ENCODE measurements at places on chromosomes 12 and 14.

DNA sequence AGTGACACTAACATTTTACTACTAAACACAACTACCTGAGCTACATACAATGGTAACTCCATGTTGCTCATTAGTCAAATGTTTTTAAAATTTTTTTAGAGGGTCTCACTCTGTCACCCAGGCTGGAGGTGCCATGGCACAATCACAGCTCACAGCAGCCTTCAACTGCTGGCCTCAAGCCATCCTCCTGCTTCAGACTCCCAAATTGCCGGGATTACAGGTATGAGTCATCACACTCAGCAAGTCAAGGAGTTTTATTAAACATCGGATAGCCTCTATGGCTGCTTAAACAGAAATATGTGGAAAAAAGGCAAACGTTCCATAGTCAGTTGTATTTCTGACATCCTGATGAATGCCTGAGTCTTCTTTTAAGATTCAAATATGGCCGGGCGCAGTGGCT, 11.1 kb upstream of the NPFF start:
- no peak for DNase-seq

GRCh38 chr12:23535441-23535840, 414.0 kb downstream of the SOX5 start:
- DNase-seq = no peak

GRCh38 chr12:29742646-29743045, 41.1 kb downstream of the TMTC1 start:
- DNase-seq = no peak

- no peak for DNase-seq
Measured at GRCh38 chr12:61504396-61505080, 755.7 kb upstream of the USP15 start.

DNA sequence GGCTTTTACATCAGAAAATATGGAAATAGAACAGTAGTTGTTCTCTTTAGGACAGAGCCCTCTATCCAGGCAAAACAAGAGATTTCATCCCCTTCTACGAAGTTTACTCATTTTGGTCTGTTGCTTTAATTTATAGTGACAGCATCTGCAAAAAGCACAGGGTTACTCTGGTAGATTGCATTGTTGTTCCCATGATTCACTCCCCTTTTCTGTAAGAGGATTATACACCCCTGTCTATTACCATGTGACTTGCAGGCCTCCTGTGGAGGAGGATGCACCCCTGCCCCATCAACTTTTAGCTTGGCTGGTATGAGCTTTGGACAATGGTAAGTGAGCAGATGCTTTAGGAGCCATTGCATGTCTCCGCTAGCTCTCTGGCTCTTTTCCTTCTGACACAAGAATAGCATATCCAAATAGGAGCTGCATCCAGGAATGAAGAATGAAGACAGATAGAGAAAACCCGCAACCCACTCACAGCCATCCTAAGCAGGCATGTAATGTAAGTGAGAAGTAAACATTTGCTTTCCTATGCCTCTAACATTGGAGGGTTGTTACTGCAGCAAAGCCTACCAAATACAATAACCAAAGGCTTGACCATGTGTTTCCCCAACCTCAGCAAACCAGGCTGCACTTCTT, 304.2 kb downstream of the AKAP6 start:
- DNase-seq = no peak

DNA sequence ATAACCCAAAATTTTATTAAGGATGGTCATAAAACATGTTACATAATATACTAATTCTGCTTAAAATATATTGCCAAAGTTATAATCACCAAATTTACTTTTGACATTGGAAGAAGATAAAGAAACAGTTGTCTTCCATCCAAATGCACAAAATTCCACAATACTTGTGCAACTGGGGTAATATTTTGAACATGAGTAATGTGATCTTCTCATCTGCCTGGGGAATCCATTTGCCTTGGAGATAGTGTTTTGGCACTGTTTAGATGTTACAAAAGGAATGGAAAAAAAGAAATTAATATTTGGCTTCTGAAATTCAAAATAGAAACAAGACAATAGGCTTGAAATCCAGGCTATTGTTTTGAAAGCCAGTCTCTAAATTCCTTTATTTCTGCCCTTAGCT, 9.1 kb downstream of the GPR19 start:
- DNase-seq = no peak

DNA sequence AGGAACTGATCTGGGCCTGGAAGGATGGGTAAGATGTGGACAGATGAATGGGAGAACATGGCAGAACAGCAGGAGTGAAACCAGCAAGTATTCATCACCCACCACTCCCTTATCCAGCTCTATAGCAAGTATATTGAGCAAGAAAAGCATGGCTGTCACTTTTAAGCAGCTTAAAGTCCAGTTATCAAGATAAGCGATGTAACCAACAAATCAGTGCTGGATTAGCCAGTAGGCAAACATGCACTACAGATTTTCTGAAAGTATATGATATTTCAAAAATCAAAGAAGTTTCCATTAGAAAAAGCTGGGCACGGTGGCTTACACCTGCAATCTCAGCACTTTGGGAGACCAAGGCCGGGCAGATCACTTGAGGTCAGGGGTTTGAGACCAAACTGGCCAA, 53.9 kb upstream of the ATP2A2 start:
- DNase-seq = no peak

DNA sequence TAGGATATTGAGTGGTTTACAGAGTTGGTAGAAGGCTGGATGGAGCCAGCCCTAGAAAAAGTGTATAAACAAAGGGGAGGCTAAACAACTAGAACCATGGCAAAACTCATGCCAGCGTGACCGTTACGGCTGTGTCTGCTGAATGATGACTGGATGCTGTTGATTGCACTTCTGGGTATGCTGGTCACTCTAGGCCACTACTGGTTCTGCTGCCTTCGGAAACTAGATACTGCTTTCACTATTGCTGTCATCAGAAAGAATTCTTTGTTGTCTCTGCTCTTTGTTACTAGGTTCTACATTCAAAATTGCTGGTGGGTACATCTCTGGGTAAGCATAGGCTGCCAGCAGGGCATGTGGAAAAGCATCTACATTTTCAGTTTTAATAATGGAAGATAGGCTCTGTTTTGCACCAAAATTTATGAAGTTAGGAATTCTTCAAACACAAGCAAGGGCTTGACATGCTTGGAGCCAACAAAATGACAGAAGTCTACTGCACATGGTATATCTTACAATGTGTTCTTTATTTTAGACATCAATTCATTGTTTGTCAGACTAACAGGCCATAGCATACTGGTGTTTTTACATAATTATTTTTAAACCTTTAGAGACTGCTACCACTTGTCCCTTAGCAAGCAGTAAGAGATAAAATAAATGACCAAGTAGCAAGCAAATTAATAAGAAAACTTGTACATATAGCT, 15.4 kb downstream of the MON2 start:
- peak; percentile 30 for DNase-seq

- no peak for DNase-seq
Measured at GRCh38 chr14:103135333-103136260, 12.3 kb downstream of the TNFAIP2 start.

DNA sequence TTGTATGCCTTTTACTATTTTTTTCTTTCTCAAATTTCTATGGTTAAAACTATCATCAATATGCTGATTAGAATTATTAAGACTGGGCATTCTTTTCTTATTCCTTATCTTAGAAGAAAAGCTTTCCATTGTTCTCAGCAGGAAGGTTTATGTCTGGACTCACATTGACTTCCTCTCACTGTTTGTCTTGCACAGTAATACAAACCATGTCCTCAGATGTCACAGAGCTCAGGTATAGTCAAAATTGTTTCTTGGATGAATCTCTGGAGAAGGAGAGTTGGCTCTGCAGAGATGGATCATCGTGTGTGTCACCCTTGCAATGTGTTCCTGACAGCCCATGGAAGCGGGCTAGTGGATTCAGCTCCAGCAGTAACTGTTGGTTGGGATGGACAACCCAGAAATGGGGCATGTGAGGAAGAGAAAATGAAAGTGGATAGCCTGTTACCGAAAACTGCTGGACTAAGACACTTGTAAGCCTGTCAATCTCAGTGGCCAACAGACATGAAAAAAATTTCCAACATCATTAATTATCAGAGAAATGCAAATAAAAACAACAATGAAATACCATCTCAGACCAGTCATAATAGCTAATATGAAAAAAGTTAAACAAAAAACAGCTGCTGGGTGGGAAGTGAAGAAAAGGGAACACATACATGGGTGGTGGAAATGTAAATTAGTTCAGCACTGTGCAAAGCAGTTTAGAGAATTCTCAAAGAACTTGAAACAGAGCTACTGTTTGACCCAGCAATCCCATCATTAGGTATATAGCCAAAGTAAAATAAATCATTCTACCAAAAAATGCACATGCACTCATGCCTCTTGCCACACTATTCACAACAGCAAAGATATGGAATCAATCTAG, 967.8 kb downstream of the TMEM121 start:
- no peak for DNase-seq

DNA sequence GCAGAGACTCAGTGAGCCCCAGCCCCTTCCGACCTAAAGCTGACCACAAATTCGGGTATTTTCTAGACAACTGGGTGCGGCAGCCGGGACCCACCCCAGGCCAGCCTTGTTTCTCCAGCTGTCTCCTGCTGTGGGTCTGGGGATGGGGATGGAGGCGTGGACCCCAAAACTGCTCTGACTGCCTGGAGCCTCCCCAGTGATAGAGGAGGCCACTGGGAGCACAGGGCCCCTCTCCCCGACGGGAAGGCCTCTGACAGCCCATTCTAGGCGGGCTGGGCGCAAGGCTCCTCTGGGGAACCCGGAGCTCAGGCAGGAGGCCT, 38.2 kb upstream of the TDRD9 start:
- DNase-seq = no peak

GRCh38 chr12:111287125-111287900, 81.6 kb downstream of the PHETA1 start:
- DNase-seq = no peak

DNA sequence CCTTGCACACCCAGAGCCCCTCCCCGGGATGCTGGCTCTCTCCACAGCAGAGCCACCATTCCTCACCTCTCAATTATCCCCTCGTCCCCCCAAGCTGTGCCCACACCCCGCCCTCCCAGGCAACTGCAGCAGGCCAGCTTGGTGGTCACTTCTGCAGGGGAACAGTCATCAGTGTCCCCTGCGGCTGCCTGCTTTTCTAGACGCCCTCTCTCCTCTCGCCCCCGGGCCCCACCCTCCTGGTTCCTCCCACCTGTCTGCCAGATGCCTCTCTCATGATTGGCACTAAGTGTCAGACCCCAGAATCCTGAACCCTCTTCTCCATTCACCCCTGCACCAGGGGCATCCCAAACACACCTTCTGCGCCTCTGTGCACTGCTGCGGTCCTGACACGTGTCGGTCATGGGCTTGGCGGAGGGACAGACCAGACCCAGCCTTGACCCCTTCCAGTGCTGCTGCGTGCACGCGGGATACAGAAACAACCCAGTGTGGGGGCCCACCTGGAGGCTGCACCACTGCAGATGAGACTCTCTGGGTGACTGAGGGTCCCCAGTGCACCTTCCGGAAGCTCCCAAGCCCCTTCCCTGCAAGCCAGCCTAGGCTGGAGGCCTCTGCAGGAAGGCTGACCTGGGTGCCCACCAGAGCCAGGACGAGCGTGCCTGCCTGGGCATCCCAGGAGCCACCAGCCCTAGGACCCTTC, 99.5 kb downstream of the SETD3 start:
- DNase-seq = no peak
